Stimulated activated CD8-positive, alpha-beta memory T cell treated with anti-CD3 and anti-CD28 coated beads, Interleukin-15, amount 100 ng/mL, for 4 hours (primary cell): ENCODE measurements at places on chromosomes 16 and 17.

- no peak for DNase-seq
Observed at GRCh38 chr16:69610356-69610755, 44.6 kb downstream of the NFAT5 start.

DNA sequence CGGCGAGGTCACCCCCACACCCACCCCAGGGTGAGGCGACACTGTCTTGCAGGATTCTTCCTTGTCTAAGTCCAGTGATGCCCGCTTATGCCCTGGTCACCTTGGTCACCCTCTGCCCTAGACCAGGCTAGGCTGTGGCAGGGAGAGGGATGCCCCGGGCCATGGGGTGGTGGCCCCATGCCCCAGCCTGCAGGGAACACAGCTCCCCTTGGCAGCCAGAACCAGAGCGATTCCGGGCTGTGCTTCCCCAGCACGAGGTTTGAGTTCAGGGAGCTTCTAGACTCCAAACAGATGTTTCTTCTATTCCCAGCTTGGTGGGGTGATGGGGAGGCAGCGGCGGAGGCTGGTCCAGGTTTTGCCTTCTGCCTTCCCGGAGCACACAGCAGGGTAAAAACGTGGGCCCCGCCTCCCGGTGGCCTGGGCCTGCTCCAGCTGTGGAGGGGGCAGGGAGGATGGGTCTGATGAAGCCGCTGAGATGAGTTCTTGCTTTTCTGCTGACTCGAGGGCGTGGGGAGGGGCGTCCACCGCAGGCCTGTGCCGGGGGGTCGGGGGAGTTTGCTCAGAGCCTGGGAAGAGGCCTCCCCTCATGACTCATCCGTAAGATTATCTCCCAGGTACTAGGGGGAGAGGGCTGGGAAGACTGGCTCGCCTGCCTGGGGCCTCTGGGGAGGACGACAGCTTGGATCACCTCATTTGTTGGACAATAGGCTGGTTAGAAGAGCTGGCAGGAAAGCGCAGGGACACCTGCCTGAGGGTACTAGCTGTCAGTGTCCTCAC is 15.4 kb downstream of the SMTNL2 start:
- DNase-seq: no peak

DNA sequence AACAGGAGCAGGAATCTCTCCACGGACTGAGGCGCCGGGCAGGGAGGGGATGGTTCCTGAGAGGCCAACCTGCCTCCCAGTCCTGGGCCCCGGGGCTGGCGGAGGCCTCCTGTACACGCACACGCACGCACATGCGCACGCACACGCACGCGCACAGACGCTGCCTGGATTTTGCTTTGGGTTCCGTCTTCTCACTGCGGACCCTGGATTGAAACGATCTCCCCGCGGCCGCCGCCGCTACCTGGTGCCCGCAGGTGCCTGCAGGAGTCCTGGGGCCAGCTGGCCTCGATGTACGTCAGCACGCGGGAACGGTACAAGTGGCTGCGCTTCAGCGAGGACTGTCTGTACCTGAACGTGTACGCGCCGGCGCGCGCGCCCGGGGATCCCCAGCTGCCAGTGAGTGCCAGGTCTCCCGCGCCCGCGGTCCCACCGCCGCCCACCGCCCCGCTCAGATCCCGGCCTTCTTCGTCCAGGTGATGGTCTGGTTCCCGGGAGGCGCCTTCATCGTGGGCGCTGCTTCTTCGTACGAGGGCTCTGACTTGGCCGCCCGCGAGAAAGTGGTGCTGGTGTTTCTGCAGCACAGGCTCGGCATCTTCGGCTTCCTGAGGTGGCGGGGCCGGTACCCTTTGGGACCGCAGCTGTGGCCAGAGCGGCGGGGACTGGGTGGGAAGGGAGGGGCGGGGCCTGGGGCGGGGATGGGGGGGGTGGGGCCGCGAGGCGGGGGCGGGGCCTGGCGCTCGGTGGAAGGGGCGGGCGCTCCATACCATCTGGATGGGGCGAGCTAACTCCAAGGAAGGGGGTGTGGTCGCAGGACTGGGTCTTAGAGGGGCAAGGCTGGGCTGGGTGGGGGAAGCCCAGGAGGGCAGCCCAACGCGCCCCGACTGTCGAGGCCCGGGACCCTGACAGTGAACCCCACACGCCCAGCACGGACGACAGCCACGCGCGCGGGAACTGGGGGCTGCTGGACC is 12.3 kb downstream of the CES4A start:
- DNase-seq: peak; percentile 24

- DNase-seq: peak; percentile 68
Observed at GRCh38 chr17:18182978-18183333, 672 bp upstream of the ALKBH5 start.

DNA sequence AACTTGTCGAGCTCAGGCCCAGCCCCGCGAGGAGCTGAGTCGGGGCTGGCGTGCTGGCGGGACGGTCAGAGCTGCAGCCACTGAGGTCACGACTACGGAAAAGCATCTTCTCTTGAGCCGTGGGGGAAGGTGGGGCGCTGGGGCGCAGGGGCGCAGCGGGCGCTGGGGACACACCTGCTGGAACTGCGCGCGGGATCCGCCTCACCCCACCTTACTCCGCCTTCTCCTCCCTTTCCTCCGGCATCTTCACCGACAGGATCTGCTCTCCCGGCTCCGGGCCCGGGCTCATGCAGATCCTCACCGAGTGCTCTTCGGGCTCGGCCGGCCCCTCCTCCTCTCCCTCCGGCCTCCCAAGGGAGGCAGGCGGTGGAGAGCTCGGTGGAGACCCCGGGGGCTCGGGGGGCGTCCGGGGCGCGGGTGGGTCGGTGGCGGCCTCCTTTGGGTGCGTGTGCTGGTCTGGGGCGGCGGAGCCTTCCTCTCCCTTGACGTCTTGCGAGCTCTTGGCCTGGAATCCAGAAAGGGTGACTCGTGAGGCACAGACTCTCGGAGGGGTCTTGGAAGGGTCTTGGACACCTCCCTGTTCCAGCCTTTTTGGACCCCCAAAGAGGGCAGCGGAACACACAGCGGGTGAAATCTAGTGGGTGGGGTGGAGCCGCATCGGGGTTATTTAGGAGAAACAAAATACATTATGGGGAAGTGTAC is 81.8 kb upstream of the KIFC3 start:
- DNase-seq: no peak

- no peak for DNase-seq
Observed at GRCh38 chr17:79117905-79118487, 43.4 kb downstream of the ENGASE start.

GRCh38 chr17:77803726-77804125 is 154.8 kb upstream of the TNRC6C start:
- no peak for DNase-seq

DNA sequence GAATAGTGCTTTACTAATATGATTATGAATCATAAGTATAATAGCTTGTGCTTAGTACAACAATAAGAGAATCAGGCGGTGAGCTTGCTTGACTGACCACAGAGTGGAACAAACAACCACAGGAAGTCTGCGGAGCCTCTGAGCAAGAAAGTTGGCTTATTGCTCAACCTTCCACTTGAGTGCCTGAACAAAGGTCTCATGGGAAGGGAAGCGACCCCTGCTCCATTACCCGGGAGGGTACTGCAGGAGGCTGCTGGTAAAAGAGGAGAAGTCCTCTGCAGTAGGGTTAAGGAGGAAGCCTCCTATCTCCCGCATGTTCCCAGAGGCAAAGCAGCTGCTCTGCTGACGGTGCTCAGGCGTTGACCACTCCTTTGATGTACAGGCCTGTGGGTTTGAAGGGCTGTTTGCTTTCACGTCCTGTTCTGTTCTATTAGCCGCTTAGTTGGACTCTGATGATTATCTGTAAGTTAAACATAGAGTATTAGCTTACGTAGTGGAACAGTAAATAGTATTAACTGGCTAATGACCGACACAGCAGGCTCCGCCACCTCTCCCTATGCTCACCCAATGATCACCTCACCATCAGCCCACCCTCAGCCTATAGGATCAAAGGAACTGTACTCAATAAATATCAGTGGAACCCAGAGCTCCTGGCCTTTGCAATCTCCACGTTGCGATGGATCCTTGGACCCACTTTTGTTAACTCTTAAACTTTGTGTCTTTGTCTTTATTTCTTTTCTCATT is 17.5 kb downstream of the ALOX15B start:
- DNase-seq: no peak

DNA sequence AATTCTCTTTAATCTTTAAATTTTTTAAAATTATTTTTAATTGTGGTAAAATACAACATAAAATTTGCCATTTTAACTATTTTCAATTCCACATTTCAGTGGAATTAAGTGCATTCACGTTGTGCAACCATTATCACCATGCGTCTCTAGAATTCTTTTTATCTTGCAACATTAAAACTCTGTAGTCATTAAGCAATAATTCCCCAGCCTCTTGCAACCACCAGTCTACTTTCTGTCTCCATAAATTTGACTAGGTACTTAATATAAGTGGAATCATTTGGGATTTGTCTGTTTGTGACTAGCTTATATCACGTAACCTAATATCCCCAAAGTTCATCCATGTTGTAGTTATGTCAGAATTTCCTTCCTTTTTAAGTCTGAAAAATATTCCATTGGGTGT is 79.1 kb downstream of the TAOK1 start:
- DNase-seq: no peak

- DNase-seq: no peak
Observed at GRCh38 chr16:27174798-27175197, 28.5 kb upstream of the KDM8 start.

DNA sequence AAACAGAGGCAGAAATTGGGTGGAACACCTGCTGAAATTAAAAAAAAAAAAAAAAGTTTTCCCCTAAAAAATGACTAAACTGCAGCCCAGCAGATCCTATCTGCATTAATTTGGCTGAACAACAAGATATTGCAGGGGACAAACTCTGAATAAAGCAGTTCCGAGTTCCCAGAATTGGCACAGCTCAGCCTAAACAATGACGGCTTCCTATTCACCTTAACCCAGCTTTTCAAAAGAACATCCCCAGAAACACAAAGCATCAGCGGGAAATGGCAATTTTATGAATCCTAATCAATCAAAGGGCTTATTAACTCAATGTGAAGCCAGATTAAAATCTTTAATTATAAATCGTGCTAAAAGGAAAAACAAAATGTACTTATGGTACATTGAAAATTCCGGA is 497.8 kb upstream of the ZFHX3 start:
- no peak for DNase-seq

DNA sequence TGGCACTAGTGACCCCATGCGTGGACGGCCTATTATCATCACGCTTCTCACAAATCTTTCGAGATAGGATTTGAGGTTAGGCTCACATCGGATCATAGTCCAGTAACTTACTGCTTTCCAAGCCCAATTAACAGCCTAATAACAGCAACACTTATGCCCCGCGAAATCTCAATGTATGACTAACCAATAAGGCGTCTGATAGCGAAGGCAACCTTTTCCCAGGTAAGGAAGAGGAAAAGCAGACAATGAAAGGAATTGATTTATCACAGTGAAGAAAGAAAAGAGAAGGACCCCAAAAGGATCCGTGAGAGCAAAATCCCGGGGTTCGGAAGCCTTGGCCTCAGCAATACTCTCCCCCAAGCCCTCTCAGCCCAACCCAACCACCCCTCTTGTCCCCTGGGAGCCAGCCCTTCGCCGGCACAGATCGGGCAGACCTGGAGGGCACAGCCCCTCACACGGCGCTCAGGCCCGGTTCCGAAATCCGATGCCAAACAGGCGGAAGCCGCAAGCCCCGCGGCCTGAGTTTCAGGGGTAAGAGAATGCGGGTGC is 534 bp downstream of the GPATCH8 start:
- no peak for DNase-seq

DNA sequence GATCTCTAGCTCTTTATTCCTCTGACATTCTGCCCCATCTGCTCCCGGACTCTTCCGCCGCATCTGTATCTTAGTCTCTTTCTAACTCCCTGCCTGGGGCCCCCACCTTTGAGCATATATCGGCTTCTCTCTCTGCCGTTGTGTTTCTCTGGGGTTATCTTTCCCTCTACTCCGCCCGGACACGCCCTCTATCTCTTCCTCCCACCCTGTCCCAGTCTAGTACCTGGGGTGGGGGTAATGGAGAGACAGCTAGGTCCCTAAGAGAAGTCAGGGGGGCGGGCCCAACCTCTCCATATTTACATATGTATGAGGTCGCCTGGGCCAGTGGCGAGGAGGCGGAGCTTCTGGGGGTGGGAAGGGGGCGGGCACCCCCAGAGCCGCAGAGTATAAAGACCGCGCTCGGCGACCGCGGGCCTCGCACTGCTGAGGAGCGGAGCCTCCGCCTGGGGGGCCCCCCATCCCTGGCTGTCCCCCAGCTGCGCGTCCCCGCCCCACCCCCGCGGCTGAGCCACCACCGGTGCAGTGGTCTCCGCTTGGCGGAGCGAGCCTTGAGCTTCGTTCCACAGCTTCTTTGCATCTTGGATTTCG is at the start of gene ATP1B2:
ATP1B2 (plus strand) TSS at position 418 of the 588 bp plus-strand sequence. CDS start 593 bp downstream, outside the sequence.
- peak; percentile 53 for DNase-seq
